ENCODE measurements at places on chromosomes 16 and 17.

GRCh38 chr16:72469932-72470331 lies 298.0 kb upstream of the PMFBP1 start:
- ATAC-seq = no peak

DNA sequence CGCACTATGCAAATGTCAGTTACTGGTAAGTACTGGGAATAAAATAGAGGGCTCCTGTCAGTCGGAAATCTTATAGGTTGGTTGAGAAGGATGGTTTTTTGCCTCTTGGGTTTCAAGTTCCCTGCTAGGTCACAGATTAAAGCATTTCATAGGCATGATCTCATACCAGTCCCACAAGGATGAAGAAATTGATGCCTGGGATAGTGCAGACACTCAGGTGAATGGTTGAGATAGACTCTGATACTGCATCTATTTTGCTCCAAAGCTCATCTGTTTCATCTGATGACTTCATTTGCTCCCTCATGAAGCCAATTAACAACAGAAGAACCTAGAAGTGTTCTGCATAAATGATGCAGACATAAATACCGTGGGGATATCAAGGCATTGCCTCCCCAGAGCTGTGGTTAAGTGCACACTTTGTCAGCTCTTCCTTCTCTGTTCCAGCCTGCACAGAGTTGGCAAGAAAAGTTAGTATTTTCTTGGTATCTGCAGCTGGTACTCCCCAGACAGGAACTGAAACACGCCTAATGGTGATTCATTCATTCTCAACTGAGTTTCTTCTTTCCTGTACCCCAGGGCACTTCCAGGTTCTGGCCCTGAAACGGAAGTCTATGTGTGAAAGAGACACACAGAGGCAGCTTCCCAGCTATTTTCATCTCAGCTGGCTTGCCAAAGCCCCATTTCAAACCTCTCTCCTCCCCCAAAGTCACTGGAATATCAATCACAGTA lies 418.3 kb upstream of the SALL1 start:
- no peak for ATAC-seq

GRCh38 chr17:27417596-27418365 lies 38.5 kb upstream of the KSR1 start:
- ATAC-seq = no peak

GRCh38 chr17:38448208-38448771 lies 20.0 kb downstream of the ARHGAP23 start:
- no peak for ATAC-seq

- ATAC-seq = no peak
Observed at GRCh38 chr17:19537111-19537510, 3.5 kb downstream of the SLC47A1 start.

DNA sequence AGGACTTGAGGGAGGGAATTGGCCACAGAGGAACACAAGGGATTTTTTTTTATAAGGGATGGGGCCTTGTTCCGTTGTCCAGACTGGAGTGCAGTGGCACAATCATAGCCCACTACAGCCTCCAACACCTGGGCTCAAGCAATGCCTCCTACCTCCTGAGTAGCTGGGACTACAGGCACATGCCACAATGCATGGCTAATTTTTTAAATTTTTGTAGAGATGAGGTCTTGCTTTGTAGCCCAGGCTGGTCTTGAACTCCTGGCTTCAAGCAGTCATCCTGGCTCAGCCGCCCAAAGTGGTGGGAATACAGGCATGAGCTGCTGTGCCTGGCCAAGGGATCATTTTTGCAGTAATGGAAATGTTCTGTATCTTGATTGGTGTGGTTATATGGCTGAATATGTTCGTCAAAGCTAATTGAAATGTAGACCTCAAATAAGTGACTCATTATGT lies 56.9 kb downstream of the VMP1 start:
- ATAC-seq = no peak

DNA sequence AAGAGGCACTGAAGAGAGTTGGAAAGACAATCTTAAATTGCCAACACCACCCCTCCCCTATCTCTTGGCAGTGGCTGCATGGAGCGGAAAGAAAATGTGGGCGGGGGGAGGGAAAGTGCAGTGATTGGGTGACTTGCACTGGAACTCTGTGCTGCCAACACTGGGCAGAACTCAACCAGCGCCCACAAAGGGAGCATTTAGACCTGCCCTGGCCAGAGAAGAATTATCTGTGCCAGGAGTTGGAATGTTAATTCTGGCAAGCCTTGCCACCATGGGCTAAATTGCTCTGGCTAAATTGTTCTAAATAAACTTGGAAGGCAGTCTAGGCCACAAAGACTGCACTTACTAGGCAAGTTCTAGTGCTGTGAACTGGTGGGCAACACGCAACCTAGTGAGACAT lies 6.5 kb upstream of the CCL13 start:
- ATAC-seq = no peak

DNA sequence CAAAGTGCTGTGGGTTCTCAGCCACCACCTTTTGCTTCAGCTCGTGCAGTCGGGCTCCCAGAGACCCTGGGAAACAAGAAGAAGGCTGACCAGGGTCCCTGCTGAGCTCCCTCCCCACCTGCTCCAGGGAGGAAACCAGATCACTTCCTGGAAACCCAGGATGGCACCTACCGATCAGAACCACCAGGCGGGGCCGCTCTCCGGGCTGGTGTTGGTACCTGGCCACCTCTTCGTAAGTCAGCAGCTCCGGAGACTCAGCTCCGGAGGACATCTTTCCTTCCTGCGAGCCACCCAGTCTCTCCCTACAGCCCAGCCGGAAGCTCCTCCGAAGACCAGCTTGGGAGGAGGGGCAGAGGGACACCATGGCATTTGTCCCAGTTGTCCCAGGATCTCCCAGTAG lies 18.9 kb downstream of the MPP3 start:
- ATAC-seq = no peak

- no peak for ATAC-seq
Observed at GRCh38 chr16:80656161-80656560, 115.4 kb downstream of the DYNLRB2 start.

- ATAC-seq = peak; percentile 59
Observed at GRCh38 chr16:16120382-16121184, 102.7 kb downstream of the ABCC6 start.

- ATAC-seq = peak; percentile 86
Observed at GRCh38 chr17:63478814-63479494, 2.1 kb downstream of the ACE start.

- ATAC-seq = peak; percentile 90
Observed at GRCh38 chr17:50425682-50426471, at the start of gene ACSF2. Gene ACSF2, plus strand, starts transcription at chr17:50426218. Its CDS starts 44 bp downstream, at chr17:50426262.
